A673 (cell line): ENCODE measurements at places on chromosomes 7 and 10.

GRCh38 chr10:99999319-100000108 is 10.2 kb downstream of the DNMBP start:
- no peak for DNase-seq

DNA sequence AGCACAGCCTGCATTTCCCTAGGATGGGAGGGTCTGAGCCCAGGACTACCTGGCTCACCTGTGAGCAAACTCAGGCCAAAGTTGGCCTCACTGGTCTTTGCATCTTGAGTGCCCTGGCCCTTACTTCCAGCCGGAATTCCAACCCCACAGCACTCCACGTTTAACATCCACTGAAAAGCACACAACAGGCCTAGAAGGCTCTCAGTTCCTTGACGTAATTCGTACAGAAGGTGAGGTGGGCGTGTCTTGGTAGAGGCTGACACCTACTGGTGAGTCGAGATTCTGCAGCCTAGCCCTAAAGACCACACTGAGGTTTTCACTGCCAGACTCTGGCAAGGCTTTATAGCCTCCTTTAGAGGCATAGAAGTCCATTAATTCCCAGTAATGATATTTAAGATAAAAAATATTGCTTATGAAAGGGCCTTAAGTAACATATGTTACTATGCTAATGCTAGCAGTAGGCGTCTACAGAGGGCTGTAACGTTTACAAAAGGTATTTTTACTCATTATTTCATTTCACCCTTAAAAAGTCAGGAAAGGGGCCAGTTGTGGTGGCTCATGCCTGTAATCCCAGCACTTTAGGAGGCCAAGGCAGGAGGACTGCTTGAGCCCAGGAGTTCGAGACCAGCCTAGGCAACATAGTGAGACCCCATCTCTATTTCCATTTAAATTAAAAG is 95.8 kb downstream of the HIP1 start:
- peak; percentile 85 for DNase-seq

GRCh38 chr7:48048113-48048512 is 12.8 kb downstream of the C7orf57 start:
- DNase-seq, result no peak

GRCh38 chr7:16099302-16099849 is 322.0 kb downstream of the CRPPA start:
- no peak for DNase-seq

DNA sequence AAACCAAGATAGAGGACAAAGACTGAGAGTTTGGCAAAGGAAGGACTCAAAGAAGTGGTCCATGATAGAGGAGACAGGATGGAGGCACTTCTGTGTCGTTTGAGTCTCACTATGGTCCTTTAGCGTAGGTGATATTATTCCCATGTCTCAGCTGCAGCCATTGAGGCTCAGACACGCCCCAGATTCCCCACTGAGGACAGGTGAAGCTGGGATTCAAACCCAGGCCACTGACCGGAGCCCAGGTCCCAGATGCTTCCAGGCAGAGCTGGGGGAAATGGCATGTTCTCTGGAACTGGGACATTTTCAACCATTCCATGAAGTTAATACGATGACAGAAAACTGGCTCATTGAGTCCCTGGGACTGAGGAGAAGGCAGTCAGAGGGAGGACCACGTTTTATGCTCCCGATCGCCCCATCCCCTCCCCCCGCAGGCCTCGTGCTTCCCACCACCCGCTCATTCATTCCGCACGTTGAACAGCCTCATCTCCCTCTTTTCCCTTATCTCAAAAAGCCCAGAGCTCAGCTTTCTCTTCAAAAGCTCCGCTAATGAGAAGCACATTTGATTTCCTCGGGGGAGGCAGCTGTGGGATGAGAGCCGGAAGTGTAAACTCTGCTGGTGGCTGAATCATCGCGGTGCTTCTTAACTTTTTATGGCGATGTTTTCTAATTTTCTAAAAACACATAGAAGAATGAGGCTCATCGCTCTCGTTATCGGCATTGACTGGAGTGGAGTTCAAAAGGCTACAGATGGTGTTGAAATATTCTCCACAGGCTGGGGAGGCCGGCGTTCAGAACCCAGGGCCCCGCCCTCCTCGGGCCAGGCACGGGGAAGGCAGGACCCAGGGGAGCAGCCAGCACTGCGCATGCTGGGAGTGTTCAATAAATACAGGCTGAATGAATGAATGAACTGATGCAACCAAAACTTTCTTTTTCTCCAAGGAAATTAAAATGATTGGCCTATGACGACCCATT is 64.0 kb downstream of the OAT start:
- peak; percentile 95 for DNase-seq

DNA sequence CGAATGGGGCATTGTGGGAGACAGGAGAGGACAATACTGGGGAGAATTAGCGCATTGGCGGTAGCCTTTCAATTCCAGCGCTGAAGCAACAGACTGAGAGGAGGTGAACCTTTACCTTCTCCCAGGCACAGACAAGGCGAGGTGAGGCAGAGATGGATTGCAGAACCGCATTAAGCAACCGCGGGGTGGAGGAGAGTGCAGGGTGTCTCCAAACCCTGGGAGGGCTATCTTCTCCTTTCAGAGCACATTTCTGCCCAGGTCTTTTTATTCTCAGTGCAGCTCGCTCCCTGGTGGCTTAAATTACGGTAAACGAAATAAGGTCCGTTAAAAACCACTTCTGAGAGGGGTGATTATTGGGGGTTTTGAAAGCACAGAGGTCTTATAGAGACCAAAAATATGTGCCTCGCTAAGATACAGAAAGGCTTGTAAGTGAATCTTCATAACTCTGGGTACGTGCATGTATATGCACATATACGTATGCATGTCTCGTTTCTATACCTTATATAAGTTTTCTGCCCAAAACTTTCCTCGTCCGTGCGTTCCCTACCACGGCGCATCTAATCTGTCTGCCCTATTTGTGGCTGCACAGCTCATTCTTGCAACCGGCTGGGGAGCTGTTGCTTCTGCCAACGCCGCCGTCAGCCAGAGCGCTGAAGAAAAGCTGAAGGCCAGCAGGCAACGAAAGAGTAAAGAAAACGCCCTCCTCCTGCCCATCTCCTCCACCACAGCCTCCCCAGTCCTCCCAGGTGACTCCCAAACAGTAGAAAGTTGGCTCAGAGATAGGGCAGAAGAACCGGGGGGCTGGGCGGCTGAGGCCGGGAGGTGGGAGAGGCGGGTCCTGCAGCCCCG is 895 bp upstream of the ZNF804B start:
- peak; percentile 14 for DNase-seq

GRCh38 chr10:13086056-13086455 is 13.9 kb upstream of the OPTN start:
- DNase-seq, result no peak

DNA sequence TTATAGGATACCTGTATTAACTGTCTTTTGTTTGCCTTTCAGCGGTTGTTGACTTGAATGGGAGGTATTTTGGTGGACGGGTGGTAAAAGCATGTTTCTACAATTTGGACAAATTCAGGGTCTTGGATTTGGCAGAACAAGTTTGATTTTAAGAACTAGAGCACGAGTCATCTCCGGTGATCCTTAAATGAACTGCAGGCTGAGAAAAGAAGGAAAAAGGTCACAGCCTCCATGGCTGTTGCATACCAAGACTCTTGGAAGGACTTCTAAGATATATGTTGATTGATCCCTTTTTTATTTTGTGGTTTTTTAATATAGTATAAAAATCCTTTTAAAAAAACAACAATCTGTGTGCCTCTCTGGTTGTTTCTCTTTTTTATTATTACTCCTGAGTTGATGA is 26.6 kb downstream of the RBM17 start:
- no peak for DNase-seq

DNA sequence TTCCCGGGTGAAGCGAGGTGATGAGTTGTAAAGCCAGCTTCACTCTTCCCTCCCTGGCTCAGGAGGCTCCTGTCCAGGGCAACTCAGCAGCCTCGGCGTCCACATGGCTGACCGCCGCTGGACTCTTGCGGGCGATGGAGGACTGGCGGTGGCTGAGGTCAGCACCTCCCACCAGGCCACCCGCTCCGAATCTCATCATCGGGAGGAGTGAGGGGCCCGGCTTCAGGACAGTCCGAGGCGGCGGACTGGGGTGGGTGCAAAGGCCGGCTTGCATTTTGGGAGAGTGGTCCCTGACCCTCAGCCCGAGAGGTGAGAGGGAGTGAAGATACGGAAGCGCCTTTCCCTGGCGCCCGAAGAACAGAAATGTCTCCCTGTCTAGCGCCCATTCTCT is 759 bp downstream of the DNAJB12 start:
- no peak for DNase-seq

DNA sequence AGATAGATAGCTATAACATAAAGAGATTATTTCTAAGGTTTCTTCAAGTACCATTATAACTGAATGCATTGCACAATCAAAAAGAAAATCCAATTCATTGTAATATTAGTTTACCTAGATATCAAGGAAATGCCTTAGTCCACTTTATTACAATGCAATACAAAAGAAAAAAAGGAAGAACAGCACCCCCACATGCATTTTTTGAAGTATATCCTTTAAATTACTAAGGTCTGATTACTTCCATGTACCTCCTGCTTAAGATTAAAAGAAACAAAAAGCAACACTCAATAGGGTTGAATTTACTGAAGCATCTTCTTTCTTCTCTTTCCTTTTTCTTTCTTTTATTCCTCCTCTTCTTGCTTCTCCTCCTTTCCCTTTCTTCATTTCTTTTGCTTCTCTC is 973.8 kb upstream of the LRRTM3 start:
- DNase-seq, result no peak

- no peak for DNase-seq
These were observed 29.7 kb upstream of the PLEKHA1 start for GRCh38 chr10:122344741-122345258.

DNA sequence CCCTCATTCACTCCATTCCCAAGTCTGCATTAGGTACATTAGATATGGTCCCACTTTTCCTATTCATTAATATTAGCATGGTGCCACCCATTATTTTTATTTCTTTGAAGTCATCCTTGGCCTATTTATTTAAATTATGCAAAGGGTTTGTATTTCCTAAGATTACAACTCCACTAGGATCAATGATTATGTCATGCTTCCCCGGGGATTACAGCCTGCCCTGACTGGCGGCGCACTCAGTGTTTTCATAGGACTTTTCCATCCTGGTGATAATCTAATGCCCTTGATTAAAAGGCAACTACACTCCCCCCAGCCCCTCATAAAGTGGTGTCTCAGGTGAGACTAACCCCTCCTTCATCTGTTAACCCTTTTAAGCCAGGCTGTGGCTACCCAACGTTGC is 187.2 kb downstream of the POU6F2 start:
- DNase-seq, result peak; percentile 3

DNA sequence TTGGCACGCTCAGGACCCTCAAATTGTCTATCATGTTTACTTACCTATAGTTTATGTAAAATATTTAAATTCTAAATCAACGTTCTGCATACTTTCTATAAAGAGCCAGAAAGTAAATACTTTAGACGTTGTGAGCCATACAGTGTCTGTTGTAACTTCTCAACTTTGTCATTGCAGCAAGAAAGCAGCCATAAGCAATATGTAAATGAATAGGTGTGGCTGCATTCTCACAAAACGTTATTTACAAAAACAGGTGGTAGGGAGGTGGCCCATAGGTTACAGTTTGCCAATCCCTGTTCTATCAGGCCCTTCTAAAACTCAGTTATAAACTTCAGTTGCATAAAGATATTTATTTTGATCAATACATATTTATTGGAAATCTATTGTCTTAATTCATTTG is 12.1 kb upstream of the NPY start:
- no peak for DNase-seq

GRCh38 chr10:121568275-121568674 is 30.0 kb downstream of the FGFR2 start:
- no peak for DNase-seq

DNA sequence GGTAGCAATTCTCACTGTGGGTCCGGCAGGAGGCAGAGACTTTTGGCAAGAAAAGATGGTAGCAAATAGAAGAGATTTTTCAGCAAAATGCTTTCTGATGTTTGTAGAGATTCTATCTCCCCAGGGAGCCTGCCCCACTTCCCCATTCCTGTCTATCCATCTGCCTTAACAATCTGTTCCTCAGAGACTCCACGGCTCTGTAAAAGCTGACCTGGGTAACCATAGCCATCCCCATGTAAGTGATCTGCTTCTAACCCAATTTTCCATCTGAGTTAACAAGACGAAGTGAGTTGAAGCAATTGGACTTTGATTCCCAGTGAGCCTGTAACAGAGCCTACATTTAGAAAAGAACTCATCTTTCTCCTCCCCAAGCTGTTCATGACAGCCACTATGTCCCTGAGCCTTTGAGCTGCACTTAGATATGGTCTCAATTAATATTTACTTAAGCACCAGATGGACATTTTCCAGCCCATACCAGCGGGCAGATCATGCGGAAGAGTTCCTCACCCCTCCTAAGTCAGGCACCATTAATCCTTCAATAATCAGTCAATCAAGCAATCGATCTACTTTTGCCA is 896.1 kb downstream of the CCSER2 start:
- DNase-seq, result no peak

- no peak for DNase-seq
These were observed 4.8 kb downstream of the LAMB1 start for GRCh38 chr7:107998150-107998549.
